ENCODE measurements at places on chromosomes 2 and 18.

- no peak for DNase-seq
These were observed 50.3 kb downstream of the HK2 start for GRCh38 chr2:74884118-74884762.

GRCh38 chr18:11040823-11041656 lies 108.3 kb downstream of the PIEZO2 start:
- peak; percentile 14 for DNase-seq

DNA sequence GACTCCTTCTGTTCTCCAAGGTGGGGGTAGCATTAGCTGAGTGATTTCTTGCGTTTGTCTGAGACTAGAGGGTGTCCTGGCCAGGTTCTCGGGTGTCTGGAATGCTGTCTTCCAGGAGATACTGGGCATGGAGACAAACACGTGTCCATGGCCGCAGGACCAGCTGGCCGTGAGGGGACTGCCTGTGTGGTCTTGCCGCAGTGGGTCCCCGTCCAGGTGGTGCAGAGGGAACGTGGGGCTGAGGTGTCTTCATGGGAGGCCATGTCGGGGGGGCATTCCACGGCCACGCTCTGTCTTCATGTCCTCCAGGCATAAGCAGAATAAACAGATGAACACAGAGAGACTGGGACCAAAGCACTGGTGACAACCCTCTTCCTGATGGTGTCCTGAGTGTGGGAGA lies 66.6 kb downstream of the SMIM21 start:
- no peak for DNase-seq

DNA sequence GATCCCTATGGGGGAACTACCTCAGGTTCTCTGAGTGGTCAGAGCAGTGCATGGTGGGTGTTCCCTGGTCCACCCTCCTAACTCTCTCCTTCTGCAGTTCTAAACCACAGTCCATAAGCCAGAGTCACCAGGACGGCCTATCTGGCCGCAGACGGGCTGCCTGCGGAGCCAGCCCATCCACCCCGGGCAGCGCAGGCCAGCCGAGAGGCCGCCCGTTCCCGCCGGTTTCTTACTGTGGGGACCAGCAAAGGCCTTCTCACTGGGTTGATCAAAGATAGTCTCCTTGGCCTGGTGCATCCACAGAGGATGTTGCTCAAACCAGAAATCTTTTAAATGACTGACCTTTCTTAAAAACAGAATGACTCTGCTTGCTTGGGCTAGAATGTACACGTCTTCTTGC lies 9.6 kb upstream of the CHST10 start:
- no peak for DNase-seq

GRCh38 chr2:220419647-220420046 lies 792.2 kb downstream of the SLC4A3 start:
- DNase-seq, result no peak

DNA sequence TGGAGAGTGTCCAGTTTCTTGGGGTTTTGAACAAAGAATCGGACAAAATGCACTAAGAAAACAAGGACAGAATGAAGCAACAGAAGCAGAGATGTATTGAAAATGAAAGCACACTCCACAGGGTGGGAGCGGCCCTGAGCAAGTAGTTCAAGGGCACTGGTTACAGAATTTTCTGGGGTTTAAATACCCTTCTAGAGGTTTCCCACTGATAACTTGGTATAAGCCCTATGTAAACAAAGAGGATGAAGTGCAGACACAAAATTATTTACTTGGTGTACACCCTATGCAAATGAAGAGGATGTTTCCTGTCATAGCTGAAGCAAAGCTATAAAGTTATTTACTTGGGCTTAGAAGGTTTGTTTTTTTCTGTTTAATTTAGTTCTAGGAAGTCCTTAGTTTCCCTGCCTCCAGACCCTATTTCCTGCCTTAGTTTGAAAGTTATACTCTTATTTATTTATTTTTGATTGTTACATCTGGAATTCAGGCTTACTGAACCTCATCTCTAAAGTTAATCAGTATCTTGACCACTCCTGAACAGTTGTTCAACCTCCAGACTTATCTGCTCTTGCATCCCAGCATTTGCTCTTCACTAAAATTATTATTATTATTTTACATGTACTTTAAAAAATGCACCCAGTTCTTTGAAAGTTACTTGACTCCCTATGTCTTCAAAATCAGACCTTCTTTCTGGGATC lies 193.5 kb downstream of the SPP2 start:
- DNase-seq, result no peak

- no peak for DNase-seq
These were observed 88.3 kb downstream of the ETAA1 start for GRCh38 chr2:67485431-67485830.

DNA sequence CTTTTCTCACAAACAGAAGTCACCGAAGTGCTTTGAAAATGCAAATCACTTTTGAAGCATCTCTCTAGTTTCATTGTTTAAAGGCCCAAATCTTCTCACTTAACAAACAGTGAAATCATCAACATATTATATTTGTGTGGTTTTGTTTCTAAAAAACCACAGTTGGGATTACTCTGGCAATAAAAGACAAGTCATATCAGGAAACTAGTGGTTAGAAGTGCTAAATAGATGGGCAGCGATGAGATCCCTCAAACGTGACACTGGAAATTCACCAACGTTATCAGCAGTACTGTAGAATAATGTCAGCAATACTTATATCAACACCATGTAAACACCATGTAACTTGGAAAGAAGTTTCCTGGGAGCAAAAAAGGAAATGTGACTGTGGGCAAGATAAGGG lies 893.5 kb downstream of the SUCLG1 start:
- DNase-seq, result no peak

GRCh38 chr2:15776629-15776919 lies 163.8 kb upstream of the MYCN start:
- DNase-seq, result no peak

GRCh38 chr2:36740061-36740460 lies 43.6 kb downstream of the VIT start:
- no peak for DNase-seq

- DNase-seq, result no peak
These were observed 2.7 kb upstream of the VIT start for GRCh38 chr2:36693825-36694224.

- no peak for DNase-seq
These were observed 101.0 kb upstream of the CTDP1 start for GRCh38 chr18:79578396-79579260.

GRCh38 chr2:239423551-239423950 lies 22.7 kb upstream of the HDAC4 start:
- no peak for DNase-seq

DNA sequence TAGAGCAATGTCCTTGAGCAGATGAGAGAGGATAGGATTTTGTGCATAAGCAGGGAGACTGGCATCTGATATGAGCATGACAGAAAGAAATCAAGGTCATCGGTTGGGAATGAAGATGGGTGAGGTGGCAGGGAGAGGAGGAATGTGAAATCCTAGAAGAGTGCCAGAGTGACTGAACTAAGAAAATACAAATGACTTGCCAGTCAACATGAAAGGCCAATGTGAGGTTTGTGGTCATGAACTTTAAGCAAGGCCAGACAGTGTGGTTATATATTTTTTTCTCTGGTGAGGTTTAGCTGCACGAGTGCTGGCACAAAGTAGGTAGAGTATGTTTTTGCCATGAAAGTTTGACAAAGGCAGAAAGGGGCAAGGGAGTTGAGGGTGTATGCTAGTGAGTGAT lies 21.2 kb downstream of the QPCT start:
- DNase-seq, result no peak
